ENCODE measurements at places on chromosomes 2 and 18. TPM values are rescaled to one million over a fixed set of nuclear protein-coding genes. Genes with fewer than 3 reads are reported as not detected.

DNA sequence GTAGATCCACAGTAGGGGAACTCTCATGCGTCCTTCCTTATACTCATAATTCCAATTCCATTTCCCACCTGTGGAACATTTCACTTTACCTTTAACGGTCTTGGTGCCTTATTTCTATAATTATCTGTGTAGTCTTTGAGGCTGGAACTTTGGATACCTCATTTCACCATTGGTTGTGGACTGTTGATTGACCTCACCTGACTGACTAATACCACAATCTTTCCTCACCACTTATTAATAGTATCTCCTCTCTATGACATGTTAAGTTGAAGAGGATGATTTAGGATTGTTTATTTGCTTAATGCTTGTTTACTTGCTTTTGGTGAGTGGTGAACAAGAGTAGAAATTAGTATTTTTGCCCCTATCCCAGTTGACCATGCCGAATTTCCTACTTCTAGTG lies 50.0 kb downstream of the R3HDM1 start:
- no peak overlapping the region for H3K4me3 ChIP-seq
- no peaks in the 10 kb centered on the region for H3K4me1 ChIP-seq
- no peak for DNase-seq
- H3K27ac ChIP-seq: no peak overlapping the region

GRCh38 chr2:106137731-106138521 lies 56.2 kb downstream of the UXS1 start:
- no peak for DNase-seq
- H3K4me3 ChIP-seq: peak overlapping the region; percentile 26
- peak overlapping the region; percentile 56 for H3K27ac ChIP-seq
- no peaks in the 10 kb centered on the region for H3K36me3 ChIP-seq

DNA sequence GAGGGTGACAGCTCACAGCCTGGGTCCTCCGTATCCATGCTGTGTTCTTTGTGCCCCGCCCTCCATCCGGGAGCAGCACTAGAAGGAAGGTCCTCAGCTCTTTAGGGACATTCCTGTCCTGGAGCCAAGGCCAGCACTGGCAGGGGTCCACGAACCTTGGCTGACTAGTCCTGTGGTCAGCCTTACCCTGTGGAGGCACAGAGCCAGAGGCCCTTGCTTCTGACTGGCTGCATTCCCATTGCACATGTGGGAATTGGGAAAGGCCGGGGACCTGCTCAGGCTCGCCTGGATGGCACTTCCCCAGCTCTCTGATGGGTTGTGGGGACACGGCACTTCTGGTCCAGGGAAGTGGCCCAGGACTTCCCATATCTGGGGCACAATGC lies 24.9 kb upstream of the RHOB start:
- peak; percentile 21 for DNase-seq
- no peaks in the 10 kb centered on the region for H3K27me3 ChIP-seq
- peak overlapping the region; percentile 81 for H3K27ac ChIP-seq
- H3K4me1 ChIP-seq: peaks cover 42% of the 10 kb centered on the region
- H3K36me3 ChIP-seq: no peaks in the 10 kb centered on the region
- H3K4me3 ChIP-seq: no peak overlapping the region

DNA sequence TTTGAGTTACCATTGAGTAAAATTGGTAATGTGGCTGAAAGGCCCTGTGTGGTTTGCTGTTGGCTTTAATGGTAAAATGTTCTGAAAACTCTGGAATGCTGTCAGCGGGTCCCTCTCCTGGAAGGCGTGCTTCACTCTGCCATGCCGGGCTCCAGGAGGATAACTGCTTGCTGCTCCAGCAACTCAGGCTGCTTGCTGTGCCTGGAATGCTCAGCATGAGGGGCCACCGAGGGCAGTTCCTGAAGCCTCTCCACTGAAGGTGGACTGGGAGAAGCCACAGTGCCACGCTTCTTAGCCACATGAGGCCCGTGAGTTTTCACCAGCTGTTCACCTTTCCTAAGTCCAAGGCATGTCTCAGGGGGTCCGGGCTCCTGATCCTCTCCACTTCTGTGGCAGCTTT lies 90.4 kb upstream of the FAM110C start:
- H3K4me1 ChIP-seq: peaks cover 8% of the 10 kb centered on the region
- no peak overlapping the region for H3K27ac ChIP-seq
- H3K27me3 ChIP-seq: peaks cover 3% of the 10 kb centered on the region
- no peak overlapping the region for H3K4me3 ChIP-seq
- no peaks in the 10 kb centered on the region for H3K36me3 ChIP-seq

TUBA4B gene
- total RNA-seq: not detected

GRCh38 chr2:15584316-15584715 lies 7.4 kb upstream of the DDX1 start:
- no peaks in the 10 kb centered on the region for H3K27me3 ChIP-seq
- H3K27ac ChIP-seq: no peak overlapping the region
- DNase-seq: no peak
- no peaks in the 10 kb centered on the region for H3K36me3 ChIP-seq
- no peaks in the 10 kb centered on the region for H3K4me1 ChIP-seq

RFX8 gene
- total RNA-seq: not detected

DNA sequence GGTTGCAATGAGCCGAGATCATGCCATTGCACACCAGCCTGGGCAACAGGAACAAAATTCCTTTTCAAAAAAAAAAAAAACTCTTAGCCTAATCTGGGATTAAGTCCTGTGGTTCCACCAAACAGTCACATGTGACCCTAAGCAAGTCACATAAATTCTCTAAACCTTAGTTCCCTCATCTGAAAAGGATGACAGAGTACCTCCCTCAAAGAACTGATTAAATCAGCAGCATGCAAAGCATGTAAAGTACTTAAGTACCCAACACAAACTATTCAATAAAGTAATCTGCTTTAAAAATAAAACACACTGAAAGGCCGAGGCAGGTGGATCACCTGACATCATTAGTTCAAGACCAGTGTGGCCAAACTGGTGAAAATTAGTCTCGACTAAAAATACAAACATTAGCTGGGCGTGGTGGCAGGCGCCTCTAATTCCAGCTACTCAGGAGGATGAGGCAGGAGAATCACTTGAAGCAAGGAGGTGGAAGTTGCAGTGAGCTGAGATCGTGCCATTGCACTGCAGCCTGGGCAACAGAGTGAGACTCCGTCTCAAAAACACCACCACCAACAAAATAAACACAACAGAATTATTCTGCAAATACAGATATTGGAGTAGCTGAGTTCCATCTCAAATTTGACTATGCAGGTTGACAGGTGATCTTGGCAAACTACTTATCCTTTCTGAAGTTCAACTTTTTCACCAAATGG lies 7.0 kb downstream of the USP34 start:
- no peak overlapping the region for H3K27ac ChIP-seq
- no peaks in the 10 kb centered on the region for H3K27me3 ChIP-seq
- H3K36me3 ChIP-seq: peaks cover 14% of the 10 kb centered on the region
- H3K4me1 ChIP-seq: peaks cover 75% of the 10 kb centered on the region
- no peak overlapping the region for H3K4me3 ChIP-seq

CPO gene
- total RNA-seq: not detected

- no peak overlapping the region for H3K27ac ChIP-seq
- no peak overlapping the region for H3K4me3 ChIP-seq
- no peaks in the 10 kb centered on the region for H3K27me3 ChIP-seq
These were observed 87.8 kb upstream of the SLC66A3 start for GRCh38 chr2:11067221-11068078.

GRCh38 chr18:57970356-57971095 lies 73.5 kb upstream of the NEDD4L start:
- H3K36me3 ChIP-seq: no peaks in the 10 kb centered on the region
- DNase-seq: no peak
- H3K27me3 ChIP-seq: no peaks in the 10 kb centered on the region
- no peak overlapping the region for H3K27ac ChIP-seq

DNA sequence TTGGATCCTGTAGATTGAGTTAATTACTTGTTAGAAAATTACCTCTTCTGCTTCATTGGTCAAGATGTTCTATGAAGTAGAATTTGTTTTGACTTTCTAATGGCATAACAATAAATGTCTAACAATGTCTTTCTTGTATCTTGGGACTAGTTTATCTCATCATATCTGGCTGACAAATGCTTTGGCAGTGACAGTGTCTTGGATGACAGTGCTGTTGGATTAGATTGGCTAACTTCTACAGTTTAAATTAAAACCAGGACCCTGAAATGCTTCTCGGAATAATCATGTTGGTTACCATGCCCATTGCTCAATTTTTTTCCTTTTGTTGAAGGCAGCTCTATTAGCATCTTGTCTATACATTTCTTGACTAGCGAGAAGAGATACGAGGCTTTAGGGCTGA lies 176.9 kb downstream of the PARD3B start:
- H3K4me3 ChIP-seq: no peak overlapping the region
- H3K36me3 ChIP-seq: no peaks in the 10 kb centered on the region
- no peak overlapping the region for H3K27ac ChIP-seq
- H3K27me3 ChIP-seq: no peaks in the 10 kb centered on the region
- H3K4me1 ChIP-seq: no peaks in the 10 kb centered on the region

FASTKD2 gene
- 18.4 TPM for total RNA-seq
